Activated CD8-positive, alpha-beta T cell treated with anti-CD3 and anti-CD28 coated beads, Interleukin-2, amount 10 ng/mL, durations not matched to agents 7 days and 5 days (primary cell): ENCODE measurements at places on chromosomes 4 and X. TPM values are rescaled to one million over a fixed set of nuclear protein-coding genes. Genes with fewer than 3 reads are reported as not detected.

PPP1R2C gene
- total RNA-seq = not detected

HPGDS gene
- not detected for total RNA-seq

JAKMIP1 gene
- 9.6 TPM for total RNA-seq

PCYT1B gene
- total RNA-seq = not detected

PRIMPOL gene
- 26.9 TPM for total RNA-seq

CLNK gene
- total RNA-seq = not detected

F9 gene
- not detected for total RNA-seq

CPZ gene
- 0.23 TPM for total RNA-seq

EGFL6 gene
- total RNA-seq = 14.2 TPM

GRCh38 chr4:173522951-173523395 lies 7.1 kb downstream of the HAND2 start:
- DNase-seq = no peak

- no peak for DNase-seq
Measured at GRCh38 chrX:35040871-35041270, 98.3 kb downstream of the FAM47B start.

DNA sequence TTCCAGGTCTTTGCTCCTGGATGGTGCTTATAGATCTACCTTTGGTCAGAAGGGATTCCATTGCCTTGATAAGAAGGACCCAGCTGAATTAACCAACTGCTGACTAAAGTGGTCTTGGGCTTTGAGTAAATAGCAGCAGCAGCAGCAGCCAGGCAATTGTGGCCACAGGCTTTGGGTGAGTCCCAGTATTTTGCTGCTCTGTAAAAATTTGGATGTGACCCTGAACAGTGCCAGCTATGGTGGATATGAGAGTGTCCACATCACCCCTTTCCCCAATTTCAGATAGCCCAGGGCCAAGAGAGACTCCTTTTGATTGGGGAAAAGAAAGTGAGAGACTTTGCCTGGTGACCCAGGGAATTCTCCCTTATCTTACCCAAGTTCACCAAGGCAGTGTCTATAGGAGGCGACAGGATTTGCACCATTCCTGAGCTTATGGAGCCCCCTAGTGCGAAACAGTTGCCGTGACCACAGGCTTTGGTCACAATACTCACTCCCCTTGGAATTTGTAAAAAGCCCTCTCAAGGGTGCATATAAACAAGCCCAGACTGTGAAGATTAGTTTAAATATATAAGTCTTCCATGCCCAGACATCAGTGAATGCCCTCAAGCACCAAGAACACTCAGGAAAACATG lies 518.0 kb downstream of the TMA16 start:
- DNase-seq = peak; percentile 22

GRCh38 chr4:155643087-155643486 lies 23.6 kb upstream of the GUCY1A1 start:
- DNase-seq = no peak

- DNase-seq = no peak
Measured at GRCh38 chr4:30854531-30854930, 134.4 kb downstream of the PCDH7 start.

DNA sequence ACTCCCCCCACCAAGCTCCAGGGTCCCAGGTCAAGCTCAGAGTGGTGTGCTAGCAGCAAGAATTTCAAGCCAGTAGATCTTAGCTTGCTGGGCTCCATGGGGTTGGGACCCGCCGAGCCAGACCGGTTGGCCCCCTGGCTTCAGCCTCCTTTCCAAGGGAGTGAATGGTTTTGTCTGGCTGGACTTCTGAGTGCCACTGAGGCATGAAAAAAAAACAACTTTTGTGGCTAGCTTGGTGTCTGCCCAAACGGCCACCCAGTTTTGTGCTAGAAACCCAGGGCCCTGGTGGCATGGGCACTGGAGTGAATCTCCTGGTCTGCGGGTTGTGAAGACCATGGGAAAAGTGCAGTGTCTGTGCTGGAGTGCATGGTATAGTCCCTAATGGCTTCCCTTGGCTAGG lies 82.6 kb downstream of the NBDY start:
- no peak for DNase-seq

GRCh38 chr4:102836596-102836995 lies 9.2 kb upstream of the UBE2D3 start:
- no peak for DNase-seq

DNA sequence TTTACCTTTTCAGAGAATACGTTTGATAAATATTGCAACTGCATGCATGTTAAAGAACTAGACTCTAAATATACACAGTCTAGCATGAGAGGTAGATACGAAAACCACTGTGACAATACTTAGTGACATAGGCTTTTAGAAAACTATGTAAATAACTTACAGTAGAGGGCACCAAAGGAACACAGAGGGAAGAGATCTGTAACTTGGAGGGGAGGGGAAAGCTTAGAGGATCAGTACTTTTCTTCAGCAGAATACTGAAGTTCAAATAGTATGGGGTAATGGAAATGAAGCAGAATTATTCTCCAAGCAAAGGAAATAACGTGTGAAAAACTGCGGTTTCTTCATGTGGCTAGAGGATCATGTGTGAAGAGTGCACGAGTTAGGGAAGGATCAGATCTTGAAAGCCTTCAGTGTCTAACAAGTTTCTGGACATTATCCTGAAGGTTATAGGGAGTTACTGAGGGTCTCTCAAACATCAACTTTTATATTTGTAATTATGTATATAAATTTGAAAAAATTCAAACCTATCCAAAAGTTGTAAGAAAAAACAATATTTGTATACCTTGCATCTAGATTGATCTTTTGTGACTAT lies 264.3 kb downstream of the NPFFR2 start:
- no peak for DNase-seq

GRCh38 chr4:138870737-138871554 lies 144.6 kb upstream of the NOCT start:
- DNase-seq = peak; percentile 65

DNA sequence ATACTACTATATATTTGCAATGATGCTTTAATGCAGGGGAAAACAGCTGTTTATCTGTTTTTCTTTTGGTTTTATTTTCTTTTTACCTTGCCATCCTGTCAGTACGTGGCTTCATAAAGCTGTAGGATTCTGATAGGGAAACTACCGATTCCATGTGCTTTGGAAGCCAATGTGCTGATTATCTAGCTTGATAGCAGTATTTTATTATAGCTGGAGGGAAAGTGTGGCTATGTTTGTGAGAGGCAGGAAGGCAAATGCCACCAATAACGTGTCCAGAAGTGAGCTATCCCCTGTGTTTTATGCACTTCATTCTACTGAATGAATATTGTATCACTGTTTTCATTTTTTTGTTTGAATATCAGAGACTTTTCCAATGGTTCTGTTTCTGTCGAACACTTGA lies 43.7 kb downstream of the IL15 start:
- no peak for DNase-seq

- DNase-seq = peak; percentile 56
Measured at GRCh38 chr4:74932832-74933561, at the start of gene PARM1. TSS of gene PARM1 (plus strand) at chr4:74933116. CDS start at chr4:74933328, 212 bp downstream.

DNA sequence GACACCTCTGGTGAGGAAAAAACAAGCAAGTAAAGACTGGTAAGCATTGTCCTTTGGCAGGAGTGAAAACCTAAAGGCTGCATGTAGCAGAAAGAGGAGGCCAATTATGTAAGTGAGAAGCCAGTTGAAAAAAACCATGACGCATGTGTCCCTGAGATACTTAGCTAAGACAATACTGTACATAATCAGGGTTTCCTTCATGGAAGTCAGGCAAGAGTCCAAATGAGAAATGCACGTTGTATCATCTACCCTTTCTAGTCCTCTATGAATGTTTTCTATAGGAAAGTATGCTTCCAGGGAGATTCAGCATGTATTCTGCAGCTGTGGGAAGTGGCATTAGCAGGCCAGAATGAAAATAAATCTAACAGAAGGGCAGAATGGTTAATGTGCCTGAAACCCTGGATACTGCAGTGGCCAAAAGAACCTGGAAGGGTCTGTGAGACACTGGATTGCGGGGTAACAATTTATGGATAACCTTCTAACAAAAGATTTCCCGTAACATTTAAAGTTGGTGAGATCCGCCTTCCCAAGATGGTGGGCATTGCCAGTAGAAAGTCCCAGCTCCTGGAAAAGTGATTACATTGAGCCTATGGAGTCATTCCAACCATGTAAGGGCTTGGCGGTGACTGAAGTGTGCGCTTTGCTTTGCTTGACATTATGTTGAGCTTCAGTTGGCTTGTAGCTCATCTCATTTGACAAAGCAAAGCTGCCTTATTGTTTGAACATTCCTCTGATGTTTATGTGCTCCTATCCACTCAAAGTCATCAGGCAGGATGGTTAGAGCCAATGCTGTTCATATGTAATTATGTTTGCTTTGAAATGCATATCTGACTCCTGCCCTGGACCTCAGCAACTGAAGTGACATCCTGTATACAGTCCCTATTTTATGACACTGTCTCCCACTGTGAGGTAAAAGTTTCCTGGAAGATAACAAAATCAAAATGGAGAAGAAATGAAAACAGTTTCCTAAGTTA lies 200.4 kb downstream of the ARHGAP24 start:
- DNase-seq = no peak

DNA sequence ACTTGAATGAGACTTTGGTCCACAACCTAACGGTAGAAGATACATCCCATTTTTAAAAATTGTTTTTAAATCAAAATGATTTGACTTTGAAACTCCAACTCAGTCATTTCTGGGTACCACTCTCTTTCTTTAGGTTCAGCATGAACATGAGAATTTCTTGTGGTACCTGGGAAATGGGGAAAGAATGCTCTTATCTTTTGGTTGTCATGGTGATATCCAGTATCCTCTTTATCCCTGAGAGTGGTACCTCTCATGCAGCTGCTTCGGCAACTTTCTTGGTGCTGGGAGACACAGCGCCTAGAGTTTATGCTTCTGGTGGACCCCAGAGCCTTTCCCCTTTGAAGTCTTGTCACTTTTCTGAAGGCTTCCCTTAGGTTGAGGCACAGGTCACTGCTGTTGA lies 465.1 kb upstream of the FAT1 start:
- no peak for DNase-seq

DNA sequence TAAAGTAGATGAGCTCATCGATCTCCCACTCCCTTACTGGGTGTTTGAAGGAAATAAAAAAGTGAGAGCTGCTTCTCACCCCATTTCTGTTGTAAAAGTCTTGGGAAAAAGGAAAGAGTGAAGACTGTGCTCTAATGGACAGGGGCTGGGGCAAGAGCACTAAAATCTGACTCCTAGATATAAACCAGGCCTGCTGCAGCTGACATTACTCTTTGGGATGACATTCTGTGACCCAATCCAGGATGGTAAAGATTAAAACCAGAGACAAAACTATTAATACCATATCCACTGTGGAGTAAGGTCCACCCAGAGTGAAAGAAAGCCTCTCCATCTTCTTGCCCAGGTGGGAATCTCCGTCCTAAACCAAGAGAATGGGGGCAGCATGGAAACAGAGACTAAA lies 20.1 kb upstream of the NEUROG2 start:
- no peak for DNase-seq

- DNase-seq = no peak
Measured at GRCh38 chrX:46328133-46328532, 217.1 kb downstream of the ZNF674 start.

DNA sequence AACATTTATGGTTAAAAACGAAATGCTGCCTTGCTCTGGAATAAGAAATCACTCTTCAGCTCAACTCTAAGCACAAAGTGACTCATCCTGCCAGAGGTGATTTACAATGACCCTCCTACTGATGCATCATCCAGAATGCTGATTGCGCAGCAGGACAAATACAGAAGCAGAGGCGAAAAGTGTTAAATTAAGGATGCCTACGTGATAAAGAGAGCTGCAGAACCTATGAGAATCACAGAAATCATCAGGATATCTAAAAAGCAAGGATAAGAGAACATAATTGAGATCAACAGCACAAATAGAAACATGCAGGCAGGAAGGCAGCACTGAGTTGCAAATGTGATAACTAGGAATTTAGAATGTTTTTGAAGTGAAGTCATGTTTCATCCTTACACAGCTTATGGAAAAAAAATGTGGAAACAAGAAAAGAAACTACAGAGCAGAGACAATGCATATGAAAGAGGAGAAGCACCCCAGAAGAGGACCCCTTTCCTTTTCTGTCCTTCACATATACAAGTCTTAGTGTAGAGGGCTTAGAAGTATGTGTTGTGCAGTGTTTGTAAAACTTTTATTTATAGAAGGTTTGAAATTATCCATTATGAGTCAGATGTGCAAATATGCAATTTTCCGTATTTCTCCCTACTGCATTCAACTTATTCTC lies 188.4 kb downstream of the SLC7A11 start:
- no peak for DNase-seq

- DNase-seq = no peak
Measured at GRCh38 chrX:55326985-55327384, 62.3 kb upstream of the PAGE3 start.

DNA sequence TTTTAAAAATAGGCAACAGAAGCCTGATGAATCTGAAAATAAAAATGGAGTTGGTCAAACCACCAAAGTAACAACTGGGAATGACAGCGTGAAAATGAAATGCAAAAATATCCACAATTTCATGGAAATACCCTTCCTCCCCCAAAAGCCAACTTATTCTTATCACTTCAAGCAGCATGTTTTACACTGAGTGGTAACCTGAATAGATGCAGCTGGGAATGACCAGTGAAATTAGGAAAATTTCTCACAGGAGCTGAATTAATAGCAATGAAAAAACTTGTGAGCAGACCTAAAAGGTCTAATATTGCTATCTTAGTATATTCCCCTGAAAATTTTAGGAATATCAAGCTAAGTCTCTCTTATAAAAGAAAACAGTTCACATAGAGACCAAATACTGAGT lies 239.0 kb downstream of the PCDH18 start:
- DNase-seq = no peak

- no peak for DNase-seq
Measured at GRCh38 chr4:2823671-2824328, 19.8 kb upstream of the ADD1 start.
